Stimulated activated CD4-positive, alpha-beta T cell treated with anti-CD3 and anti-CD28 coated beads, Interleukin-1b, Interleukin-23, amount 100 ng/mL, for 24 hours (primary cell): ENCODE measurements at places on chromosomes 11 and 22.

DNA sequence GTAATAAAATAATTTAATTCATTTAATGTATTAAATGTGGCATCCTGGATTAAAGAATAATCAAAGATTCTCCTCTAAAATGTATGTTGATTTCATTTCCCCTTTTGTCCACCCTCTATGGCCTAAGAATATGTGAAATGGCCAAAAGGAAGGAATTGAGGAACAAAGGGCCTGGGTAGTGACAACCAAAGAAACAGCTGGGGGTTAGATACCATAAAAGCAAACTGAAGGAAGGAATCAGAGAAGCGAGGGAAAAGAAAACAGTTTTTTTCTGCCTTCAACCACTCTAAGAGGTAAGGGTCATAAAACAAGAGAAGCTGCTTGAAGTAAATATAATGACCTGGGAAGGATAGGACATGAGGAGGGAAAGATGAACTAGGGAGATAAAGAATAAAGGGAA is 139.3 kb downstream of the FAM76B start:
- no peak for DNase-seq

GRCh38 chr11:45322111-45322705 is 36.1 kb upstream of the SYT13 start:
- no peak for DNase-seq

- no peak for DNase-seq
Measured at GRCh38 chr11:66012371-66012945, 650 bp downstream of the CST6 start.

DNA sequence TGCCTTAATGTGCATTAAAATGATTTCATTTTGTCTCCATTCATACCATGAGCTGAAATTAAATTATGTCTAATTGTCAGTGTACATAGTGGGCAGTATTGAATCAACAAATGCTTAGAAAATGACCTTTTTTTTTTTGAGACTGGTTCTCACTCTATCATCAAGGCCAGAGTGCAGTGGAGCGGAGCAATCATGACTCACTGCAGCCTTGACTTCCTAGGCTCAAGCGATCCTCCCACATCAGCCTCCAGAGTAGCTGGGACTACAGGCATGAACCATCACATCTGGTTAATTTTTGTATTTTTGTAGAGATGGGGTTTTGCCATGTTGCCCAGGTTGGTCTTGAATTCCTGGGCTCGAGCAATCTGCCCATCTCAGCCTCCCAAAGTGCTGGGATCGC is 117.0 kb upstream of the BLID start:
- DNase-seq = no peak

GRCh38 chr11:14308114-14308896 is 50.7 kb downstream of the RRAS2 start:
- DNase-seq = no peak

GRCh38 chr11:27820249-27820648 is 120.0 kb upstream of the BDNF start:
- no peak for DNase-seq

GRCh38 chr11:83034673-83035014 is 37.1 kb downstream of the RAB30 start:
- DNase-seq = no peak

GRCh38 chr11:94858012-94858705 is 90.0 kb downstream of the AMOTL1 start:
- no peak for DNase-seq

- DNase-seq = no peak
Measured at GRCh38 chr11:125494561-125494960, 1.5 kb downstream of the FEZ1 start.

GRCh38 chr11:63841554-63841953 is 2.6 kb downstream of the MARK2 start:
- DNase-seq = no peak

- no peak for DNase-seq
Measured at GRCh38 chr11:57116654-57117053, 65.1 kb upstream of the LRRC55 start.

GRCh38 chr22:36828815-36829214 is 12.0 kb upstream of the PVALB start:
- no peak for DNase-seq

GRCh38 chr11:125168918-125169456 is 4.4 kb downstream of the PKNOX2 start:
- no peak for DNase-seq

DNA sequence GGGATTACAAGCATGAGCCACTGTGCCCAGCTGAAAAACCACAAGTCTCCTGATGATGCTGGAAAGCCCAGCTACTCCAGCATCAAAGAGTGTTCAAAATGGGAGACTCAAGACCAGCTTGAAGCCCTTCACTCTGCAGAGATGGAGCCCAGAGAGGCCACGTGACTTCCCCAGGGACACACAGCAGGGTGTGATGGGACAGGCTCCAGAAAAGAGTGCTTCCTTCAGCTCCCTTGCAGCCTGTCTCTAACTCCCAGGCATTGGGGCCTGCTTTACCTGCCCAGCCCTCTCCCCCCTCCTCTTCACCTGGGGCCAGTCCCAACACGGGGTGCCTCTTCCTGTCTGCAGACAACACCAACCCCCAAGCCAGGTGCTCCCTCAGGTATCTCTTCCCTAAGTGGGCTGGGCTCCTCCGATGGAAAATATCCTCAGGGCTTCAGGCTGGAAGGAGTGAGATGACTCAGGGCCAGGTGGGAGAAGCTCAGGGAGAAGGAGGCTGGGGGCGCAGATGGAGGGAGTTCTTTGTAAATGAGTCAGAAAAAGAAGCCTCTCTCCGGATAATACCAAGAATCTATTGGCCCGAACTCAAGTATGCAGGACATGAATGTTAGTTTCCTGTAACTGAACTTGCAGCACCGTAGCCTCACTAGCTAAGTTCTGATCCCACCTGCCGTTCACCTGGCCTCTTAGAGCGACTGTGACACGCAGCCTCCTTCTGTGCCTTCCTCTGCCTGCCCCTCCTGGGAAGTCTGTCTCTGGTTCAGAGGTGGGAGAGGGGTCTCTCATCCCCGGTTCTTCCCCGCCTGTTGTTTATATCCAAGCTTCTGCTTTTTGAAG is 326.6 kb downstream of the MN1 start:
- no peak for DNase-seq

- DNase-seq = no peak
Measured at GRCh38 chr11:2314525-2315394, 12.9 kb downstream of the TSPAN32 start.

GRCh38 chr11:67163006-67163405 is 43.9 kb downstream of the KDM2A start:
- no peak for DNase-seq

DNA sequence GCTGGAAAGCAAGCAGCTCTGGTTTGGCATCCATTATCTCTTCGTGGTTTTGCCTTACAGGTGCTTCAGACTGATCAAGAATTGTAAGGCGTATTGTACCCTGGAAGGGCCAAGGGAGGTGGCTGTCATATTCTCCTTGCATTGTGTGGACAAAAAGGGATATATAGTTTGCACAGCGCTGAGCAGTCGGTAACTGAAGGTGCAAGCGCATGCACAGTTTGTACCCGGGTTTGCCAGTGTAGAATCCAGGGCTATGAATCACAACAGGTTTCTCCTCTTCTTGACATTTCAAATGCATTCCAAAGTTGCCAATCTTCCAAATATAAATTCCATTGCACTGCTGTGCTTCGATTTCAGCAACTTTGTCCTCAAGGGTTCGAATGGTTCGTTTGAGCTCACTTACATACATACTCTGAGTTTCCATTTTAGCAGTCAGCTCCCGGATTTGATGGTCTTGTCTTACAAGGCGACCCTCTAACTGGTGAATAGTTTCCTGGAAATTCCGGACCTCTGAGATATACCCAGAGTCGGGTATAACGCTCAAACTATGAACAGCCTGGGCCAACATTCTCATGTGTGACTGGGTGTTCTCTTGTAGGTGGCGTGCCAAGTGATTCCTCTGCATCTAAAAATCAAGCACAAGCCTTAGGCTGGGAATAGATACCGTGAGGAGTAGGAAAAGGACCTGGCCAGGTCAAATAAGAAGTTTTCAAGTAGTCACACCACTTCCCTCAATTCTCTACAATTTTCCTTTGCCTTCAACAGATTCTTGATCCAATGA is 19.9 kb downstream of the TRAF6 start:
- no peak for DNase-seq

DNA sequence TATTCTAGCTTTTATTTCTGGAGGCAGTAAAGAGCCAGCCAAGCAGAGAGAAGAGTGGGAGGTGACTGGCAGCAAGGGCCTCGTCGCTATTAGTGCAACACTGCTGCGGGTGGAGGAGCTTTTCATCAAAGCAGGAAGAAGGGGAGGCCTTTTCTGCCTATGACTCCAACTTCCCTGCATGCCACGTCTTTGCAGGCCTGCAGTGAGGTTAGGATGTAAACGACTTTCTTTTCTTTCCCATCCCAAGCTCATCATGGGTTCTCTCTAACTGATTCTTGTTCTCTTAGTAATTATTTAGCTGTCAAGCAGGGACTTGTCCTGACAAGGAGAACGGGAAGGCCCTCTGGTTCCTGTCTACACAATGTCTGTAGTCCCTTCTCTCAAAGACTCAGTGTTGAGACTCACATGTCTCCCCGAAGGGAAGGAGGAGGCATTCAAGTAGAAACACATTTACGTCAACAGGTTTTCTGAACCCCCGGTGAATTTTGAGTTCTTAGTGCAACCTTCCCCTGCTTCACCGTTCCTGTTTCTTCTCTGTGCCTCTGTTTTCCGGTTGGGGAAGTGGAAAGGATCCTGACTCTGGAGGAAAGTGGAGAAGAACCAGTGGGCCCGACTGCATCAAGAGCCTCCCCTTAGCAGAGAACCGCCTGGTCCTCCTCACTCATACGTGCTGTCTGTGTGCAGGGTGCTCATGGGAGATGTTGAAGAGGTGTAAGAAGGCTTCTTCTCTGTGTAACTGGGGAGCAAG is 56.9 kb downstream of the PACS1 start:
- DNase-seq = peak; percentile 30

GRCh38 chr11:119025541-119025940 is 5.1 kb downstream of the SLC37A4 start:
- no peak for DNase-seq

DNA sequence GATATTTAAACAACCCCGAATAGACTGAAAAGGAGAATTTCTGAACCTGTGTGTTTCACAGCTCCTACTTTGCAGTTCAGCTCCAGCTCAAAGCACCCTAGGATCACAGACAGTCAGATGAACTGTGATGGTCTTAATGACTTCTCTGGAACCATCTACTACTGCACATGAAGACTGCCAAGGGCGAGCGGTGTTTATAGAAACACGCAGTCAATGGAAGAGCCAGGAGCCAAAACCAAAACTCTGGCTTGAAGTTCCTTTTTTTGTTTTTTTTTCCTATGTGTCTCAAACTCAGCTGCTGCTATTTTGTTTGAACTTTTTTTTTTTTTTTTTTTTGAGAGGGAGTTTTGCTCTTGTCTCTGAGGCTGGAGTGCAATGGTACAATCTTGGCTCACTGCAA is 382.6 kb upstream of the SYN3 start:
- DNase-seq = no peak

DNA sequence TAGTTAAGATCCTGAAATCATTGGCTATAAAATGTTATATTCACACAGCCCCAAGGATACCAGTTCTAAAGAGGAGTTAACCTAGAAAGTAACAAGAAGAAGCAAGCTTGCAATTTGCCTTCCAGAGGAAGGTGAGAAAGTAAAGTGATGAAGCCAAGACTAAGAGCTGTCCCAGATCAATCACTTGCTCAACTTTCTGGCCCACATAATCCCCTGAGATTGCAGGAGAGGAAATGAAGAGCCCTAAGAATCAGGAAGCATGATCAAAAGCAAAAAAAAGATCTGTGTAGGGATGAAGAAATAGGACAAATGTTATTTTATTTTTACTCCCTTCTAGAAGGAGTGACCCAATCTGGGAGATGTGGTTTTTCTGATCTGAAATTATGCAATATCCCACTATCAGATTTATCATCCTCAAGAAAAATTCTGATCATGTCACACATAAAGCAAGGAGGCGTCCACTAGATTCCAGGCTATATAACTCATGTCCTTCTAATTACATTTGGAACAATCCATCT is 180.3 kb upstream of the GUCY1A2 start:
- DNase-seq = no peak

DNA sequence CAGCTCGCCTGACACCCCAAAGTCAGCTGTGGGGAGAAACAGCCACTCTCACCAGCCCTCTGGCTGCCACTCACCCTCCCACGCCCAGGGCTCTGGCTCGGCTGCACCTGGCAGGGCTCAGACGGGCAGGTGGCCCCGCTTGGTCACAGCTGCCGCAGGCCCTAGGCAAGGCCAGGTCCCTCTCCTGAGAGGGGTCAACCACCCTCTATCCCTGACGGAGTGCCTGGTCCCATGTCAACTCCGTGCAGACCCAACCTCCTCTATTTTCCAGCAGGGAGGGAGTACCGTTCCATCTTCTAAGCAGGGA is 1.9 kb downstream of the MAP4K2 start:
- no peak for DNase-seq

- no peak for DNase-seq
Measured at GRCh38 chr22:25702571-25703167, 39.3 kb upstream of the MYO18B start.

DNA sequence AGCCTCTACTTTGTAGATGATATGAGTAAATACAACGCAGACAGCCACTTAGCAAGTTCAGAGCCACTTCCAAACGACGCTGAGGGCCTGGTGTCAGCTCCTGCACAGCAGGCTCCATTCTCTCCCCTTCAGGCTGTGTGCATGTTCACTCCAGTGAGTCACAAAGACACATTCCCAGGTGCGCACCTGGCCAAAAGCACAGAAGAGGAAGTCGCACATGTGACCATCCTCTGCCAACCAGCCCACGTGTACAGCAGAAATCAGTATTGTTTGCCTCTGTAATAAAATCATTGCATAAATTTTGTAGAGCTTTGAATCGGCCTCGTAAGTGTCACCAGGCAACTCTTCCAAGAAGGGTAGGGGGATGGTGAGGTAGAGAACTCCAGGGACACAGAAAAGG is 19.5 kb upstream of the TPH1 start:
- DNase-seq = no peak

DNA sequence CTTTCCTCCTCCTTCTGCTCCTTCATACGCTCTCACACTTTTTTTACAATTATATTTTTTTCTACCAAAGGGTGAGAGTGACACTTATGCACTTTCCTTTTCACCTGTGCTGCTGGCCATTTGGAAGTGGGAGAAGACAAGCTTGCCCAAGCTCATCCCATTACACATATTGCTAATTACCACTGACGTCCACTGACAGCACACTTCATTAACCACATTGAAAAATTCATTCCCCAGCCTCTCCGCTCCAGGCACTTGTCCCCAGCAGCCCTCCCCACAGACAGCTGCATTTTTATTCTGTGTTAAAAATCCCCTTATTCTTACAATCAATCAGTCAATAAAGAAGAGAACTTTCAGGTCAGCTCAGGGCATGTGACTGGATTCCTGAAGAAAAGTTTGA is 175.1 kb downstream of the LRRC4C start:
- no peak for DNase-seq

GRCh38 chr11:8597182-8597581 is 3.2 kb upstream of the STK33 start:
- no peak for DNase-seq

DNA sequence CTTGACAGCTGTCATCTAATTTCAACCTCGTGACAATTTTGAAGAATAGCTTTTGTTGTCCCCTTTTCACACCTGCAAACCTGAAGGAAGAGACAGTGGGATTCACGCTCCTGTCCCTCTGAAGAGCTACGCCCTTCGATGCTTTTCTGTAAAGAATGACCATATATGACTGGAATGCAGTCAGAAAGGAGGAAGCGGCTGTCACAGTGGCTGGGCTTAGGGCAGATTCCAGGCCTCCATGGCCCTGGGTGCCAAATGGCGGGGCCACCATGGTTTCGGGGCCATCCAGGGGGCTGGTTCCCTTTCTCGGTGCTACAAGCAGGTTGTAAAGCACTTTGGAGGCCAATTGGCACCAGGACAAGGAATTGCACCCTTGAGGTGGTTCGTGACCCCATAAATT is 22.2 kb upstream of the FGF19 start:
- no peak for DNase-seq
